Sigmoid colon (tissue), 7 donors: ENCODE measurements at places on chromosomes 6 and 20.

DNA sequence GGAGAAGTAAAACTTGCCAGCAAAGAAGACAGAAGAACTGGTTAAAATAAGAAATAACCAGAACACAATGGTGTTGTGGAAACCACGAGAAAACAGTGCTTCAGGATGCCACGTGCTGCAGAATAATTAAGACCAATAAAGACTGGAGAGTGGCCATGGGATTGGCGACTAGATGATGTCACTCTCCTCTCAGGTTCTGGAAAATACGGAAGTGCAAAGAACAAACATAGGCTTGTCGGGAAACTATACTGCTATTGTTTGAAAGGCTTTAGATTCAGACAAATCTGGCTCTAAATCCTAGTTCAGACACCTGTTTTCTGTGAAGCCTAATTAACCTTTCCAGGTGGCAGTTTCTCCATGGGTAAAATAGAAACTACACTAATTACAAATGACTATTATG lies 138.4 kb upstream of the STXBP5 start:
- DNase-seq = no peak
- H3K4me3 ChIP-seq = no peak overlapping the region
- no peaks in the 10 kb centered on the region for H3K36me3 ChIP-seq
- no peaks in the 10 kb centered on the region for H3K27me3 ChIP-seq
- no peak overlapping the region for H3K27ac ChIP-seq

- no peaks in the 10 kb centered on the region for H3K36me3 ChIP-seq
- no peak overlapping the region for H3K27ac ChIP-seq
- H3K27me3 ChIP-seq = no peaks in the 10 kb centered on the region
- H3K4me3 ChIP-seq = no peak overlapping the region
- peaks cover 14% of the 10 kb centered on the region for H3K4me1 ChIP-seq
Measured at GRCh38 chr6:162203287-162203686, 524.3 kb downstream of the PRKN start.

DNA sequence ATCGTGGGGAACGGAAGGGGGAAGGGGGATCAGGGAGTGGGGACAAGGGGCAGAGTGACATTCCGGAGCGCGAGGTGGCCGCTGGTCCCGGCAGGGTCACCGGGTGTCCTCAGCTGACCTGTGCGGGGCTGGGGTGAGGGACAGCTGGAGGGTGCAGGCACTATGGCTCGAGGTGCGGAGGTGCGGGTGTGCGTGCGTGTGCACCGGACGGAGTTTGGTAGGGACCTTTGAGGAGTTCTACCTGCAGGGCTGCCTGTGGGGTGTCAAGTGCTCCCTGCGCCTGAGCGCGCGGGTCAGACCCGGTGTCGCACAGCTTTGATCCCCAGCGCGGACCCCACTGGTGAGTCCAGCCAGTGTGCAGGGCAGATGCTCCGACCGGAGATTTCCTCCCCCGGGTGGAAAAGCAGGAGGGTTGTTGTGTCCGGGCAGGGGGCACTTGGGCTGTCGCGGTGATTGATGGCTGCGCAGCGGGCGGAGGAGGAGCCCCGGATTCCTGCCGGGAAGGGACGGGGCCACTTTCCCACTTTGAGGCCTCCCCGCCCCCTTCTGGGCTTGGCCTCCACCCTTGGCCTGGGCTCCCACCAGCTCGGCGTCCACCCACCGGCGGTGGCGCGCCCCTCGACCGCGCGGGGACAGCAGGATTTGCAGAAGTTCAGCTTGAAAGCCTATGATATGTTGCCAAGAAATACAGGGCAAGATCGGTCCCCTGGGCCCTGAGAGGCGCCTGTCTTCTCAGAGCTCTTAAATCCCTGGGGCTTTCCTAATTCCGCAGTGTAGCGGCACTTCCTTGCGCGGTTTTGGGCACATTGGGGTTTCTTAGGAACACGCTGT lies 658 bp downstream of the RIN2 start:
- H3K36me3 ChIP-seq = no peaks in the 10 kb centered on the region
- H3K4me1 ChIP-seq = peaks cover 33% of the 10 kb centered on the region
- peak overlapping the region; percentile 96 for H3K27ac ChIP-seq

DNA sequence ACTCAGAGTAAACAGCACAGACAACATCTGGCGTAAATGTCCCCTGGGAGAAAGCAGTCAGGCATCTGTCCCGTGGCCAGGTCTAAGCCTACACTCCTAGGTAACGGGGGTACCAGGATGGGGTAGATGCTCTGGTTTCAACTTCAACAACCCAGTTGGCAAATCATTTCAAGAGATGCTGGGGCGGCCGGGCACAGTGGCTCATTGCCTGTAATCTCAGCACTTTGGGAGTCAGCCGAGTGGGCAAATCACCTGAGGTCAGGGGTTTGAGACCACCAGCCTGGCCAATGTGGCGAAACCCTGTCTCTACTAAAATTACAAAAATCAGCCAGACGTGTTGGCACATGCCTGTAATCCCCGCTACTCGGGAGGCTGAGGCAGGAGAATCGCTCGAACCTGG lies 12.3 kb downstream of the PREX1 start:
- no peaks in the 10 kb centered on the region for H3K27me3 ChIP-seq
- H3K27ac ChIP-seq = no peak overlapping the region
- DNase-seq = no peak
- H3K4me3 ChIP-seq = no peak overlapping the region

DNA sequence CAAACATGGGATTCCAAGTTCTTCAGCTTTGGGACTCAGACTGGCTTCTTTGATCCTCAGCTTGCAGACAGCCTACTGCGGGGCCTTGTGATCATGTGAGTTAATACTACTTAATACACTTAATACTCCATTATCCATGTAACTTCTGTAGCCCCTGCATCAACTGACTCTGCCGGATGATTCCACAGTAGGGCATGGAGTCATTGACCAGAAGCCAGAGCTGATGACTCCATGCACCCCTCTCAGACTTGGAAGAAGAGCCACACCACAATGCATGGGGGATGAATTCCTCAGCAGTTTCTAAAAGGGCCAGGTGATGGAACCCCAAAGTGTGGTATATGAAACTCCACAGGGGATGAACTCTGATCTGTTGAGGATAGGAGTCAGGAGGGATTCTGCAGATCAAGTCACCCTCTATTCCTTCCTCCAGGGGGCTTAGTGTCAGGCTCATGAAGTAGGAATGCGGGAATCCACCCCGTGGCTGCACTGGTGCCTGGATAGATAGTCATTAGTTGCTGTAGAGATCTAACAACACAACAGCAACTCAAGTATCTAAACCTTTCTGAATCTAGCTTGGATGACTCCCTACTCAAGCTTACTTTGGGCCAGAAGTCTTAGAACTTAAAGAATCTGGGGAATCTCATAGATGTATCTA lies 70.2 kb downstream of the GPR6 start:
- no peak overlapping the region for H3K4me3 ChIP-seq
- H3K27ac ChIP-seq = no peak overlapping the region
- H3K4me1 ChIP-seq = no peaks in the 10 kb centered on the region
- no peak for DNase-seq
- no peaks in the 10 kb centered on the region for H3K27me3 ChIP-seq
- no peaks in the 10 kb centered on the region for H3K36me3 ChIP-seq
